Kasumi-1 (cell line): ENCODE measurements at places on chromosomes 16 and 17.

DNA sequence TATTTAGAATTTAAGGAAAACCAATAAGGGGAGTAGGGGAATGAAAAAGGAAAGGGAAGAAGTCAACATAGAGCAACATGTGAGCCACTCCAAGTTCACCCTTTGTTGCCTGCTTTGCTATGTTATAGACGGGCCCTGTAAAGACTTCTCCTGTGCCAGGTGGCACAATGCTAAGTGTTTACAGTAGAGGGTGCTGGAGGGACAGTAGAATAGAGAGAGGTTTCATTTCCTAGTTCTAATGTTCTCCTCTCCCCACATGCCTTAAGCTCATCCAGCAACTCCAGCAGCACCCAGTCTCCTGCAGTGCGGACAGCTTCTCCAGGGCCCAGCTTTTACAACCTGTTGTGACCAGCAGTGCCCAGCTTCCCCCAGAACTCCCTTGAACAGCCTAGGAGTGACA lies 468.0 kb downstream of the HS3ST3B1 start:
- no peak for DNase-seq

DNA sequence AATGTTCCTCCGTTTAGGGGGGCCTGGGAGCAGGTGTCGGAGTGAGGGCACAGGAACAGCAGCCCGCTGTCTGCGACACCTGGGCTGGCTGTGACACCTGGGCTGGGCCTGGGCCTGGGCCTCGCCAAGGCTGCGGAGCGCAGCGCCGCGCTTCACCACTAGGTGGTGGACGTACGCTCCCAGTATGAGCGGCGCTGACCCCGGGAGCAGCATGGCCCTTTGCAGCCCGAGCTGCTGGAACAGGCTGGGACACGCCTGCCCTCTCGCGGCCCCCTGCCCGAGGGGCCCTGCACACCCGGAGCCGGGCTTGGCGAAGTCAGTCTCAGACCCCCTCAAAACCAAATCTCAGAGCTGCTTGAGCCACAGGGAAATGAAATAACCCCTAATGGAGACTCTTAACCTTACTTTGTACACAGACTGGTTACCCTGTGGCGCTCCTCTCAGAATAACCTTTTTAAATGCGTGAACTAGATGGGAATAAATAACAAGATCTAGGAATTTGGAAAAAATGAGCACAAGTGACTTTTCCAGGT lies 38.6 kb upstream of the FA2H start:
- DNase-seq = peak; percentile 66

GRCh38 chr17:79652999-79653643 lies 42.3 kb upstream of the RBFOX3 start:
- no peak for DNase-seq

DNA sequence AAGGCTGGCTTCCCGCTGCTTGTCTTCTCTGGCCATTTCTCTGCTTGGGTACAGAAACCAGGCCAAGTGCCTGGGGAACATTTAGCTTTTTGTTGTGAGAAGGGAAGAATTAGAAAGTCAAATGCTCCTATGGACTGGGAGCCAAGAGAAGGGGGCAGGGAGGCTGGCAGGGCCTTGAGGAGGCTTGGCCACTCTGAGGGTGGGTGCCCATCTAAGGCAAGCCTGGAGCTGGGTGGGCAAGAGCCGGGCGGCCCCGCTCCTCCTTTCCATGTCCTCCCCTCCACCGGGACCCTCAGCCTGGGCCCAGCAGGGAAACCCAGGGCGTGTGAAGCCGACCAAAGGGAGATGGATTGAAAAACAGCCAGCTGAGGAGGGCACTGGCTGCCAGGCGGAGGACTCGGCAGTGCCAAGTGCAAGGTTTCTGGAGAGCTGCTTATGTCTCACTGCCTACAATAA lies 69.4 kb downstream of the NTN1 start:
- DNase-seq = no peak

DNA sequence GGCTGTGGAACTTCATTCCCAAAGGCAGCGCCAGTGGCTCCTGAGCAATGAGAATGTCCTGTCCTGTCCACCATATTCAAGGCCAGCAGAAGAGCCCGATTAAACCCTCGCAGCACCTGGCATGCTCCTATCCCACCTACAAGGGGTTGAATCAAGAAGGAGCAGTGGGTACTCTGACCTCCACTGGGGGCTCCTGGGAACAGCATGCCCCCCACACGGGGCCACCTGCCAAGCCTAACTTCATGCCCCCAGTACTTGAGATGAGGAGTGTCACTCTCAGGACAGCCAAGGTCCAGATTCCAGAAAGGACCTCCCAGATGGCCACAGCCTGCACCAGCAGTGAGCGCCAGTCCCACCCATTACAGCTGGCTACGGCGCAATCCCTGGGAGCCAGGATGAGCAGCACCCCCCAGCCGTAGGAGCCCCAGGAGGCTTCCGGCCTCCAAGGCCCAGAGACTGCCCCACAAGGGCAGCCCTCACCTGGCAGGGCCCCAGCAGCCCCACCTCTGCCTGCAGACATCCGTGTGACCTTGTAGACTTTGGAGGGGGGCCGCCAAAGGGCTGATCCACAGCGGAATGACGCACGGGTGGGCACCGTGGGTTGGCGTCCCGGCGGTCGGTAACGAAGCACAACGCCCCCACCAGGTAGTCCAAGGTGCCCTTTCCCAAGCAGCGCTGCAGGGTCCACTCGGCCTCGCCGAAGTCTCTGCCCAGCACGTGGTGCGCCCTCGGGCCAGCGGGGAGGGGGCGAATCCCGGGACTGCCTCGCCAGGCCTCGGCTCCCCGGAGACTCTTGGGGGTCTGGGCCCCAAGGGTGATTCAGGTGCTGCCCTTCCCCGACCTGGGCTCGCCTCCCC lies 1.0 kb upstream of the MPDU1 start:
- DNase-seq = no peak

GRCh38 chr17:9671559-9671958 lies 26.2 kb downstream of the USP43 start:
- no peak for DNase-seq

- DNase-seq = no peak
Observed at GRCh38 chr17:37450112-37450511, 39.6 kb upstream of the DUSP14 start.

DNA sequence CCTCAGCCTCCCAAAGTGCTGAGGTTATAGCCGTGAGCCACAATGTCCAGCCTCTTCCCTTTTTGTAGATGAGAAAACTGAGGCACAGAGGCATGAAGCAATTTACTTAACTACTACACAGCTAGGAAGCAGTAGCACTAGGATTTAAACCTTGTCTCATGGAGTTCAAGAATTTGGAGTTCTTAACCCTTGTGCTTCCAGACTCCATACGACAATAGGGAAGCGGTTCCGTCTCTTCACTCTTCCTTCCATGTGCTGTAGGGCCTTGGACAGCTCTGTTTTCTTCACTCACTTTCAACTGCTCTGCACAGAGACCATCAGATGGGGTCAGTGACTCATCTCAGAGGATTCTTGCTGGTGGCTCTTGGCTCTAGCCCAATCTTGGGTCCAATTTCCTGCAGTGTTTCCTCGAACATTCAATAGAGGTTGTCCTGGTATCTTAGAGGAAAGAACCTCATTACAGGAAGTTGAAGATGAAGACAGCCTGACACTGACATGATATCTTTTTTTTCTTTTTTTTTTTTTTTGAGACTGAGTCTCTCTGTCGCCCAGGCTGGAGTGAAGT lies 19.3 kb downstream of the ITGAL start:
- DNase-seq = peak; percentile 82

DNA sequence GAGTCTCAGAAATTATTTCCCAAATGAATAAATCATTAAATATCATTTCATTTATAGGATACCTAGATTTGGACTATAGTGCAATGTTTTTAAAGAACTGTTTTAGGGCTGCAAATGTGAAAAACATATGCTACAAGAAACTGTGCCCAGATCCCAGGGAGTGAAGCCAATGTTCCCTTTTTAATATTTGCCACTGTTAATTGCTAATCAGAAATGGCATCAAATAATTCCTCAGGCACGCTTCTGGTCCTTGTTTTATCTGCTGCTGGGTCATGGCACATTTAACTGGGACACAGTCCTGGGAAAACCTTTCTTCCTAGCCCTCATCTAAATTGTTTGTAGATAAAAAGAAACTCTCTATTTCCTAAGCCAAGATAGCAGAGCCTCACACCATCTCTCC lies 79.3 kb upstream of the CNTNAP4 start:
- no peak for DNase-seq
